NCI-H2171 (cell line): ENCODE measurements at places on chromosomes 2 and 18.

DNA sequence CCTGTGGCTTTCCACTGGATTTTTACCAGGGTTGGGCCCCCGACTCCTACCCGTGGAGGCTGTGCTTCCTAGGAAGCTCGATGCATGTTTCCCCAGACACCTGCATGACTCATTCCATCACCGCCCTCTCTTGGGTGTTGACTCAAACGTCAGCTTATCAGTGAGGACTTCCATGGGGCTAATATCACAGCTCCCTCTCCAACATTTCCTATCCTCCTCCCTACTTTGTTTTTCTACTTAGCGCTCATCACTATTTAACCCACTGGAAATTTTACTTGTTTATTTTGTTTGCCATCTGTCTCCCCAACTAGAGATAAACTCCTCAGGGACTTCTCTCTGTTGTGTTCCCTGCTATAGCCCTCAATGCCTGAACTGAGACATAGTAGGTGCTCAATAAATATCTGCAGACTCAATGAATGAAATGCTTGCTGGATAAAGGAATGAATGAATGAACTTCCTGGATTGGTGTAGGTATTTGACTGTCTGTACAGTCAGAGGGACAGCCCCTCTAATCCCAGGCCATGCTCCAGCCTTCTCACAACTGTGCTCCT lies 89.7 kb upstream of the MSH2 start:
- peak; percentile 20 for DNase-seq

DNA sequence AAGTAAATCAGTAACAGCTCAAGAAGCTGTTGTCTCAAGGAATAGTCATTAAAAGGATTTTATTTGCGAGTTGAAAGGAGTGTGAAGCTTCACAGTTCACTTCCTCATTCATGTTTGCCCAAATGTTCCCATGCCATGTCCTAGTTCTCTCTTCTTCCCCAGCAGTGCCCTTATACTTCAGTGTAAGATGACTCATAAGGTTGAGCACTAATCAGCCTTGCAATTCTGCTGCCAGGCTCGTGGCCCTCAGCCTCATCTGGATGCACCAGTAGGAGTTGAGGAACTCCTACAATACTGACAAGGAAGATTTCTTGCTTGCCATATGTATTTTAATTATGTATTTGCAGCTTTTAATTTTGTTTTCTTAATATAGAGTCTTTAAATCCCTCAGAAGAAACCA lies 1980.4 kb downstream of the SUCLG1 start:
- DNase-seq: no peak

- no peak for DNase-seq
Measured at GRCh38 chr2:130822766-130823165, 13.9 kb upstream of the ARHGEF4 start.

- DNase-seq: no peak
Measured at GRCh38 chr18:22322243-22322691, 95.4 kb downstream of the CTAGE1 start.

DNA sequence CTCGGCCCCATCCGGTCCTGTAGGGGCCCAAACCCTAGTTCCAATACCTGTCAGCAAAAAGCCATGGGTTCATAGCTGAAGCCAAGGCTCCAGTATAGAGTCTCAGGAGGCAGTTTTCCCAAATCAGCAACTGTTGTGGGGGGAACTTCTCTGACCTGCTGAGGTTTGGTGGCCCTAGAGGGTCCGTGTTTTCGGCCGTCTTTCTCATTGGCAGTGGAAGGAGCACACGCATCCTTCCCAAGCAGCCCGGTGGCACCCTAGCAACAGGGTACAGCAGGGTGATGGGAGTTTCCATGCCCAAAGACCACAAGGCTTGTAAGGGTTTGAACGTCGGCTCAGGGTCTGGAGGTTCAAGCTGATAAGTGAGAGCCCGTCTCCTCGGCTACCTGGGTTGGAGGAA lies 6.6 kb downstream of the FOSL2 start:
- no peak for DNase-seq

DNA sequence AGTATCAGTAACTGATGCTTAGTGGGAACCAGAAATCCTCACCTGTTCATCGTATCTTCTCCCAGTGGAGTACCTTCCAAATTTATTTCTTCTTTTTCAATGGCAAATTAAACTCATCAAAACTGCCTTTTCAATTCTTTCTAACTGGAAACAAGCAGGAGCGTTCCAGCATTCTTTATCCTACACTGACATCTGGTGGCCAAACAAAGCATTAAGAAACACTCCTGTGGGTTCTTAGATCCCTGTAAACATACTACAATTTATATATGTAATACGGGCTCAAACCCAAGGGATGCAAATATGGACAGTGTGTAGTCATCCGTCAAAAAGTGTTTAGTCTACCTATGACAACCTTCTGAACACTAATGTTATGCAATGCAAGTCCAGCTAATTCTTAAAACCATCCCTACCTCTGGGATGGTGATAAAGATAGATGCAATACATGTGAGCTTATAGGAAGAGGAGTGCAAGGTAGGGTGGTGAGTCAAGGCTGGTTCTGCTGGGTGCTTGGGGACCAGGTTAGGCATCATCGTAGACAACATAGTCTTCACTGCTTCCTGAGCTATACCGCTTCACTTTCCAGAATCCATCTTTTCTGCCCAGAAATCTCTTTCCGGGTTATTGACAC lies 375.0 kb downstream of the CTNNA2 start:
- DNase-seq: no peak

- no peak for DNase-seq
Measured at GRCh38 chr2:128358941-128359731, 40.5 kb upstream of the HS6ST1 start.

GRCh38 chr2:16253291-16253690 lies 312.9 kb downstream of the MYCN start:
- DNase-seq: no peak

- DNase-seq: no peak
Measured at GRCh38 chr2:65112633-65113032, 17.3 kb downstream of the RAB1A start.

- DNase-seq: no peak
Measured at GRCh38 chr18:8681196-8681595, 24.2 kb upstream of the MTCL1 start.

GRCh38 chr18:38933910-38934510 lies 1368.4 kb upstream of the CELF4 start:
- no peak for DNase-seq

- DNase-seq: no peak
Measured at GRCh38 chr2:218047536-218048225, 21.4 kb upstream of the RUFY4 start.

DNA sequence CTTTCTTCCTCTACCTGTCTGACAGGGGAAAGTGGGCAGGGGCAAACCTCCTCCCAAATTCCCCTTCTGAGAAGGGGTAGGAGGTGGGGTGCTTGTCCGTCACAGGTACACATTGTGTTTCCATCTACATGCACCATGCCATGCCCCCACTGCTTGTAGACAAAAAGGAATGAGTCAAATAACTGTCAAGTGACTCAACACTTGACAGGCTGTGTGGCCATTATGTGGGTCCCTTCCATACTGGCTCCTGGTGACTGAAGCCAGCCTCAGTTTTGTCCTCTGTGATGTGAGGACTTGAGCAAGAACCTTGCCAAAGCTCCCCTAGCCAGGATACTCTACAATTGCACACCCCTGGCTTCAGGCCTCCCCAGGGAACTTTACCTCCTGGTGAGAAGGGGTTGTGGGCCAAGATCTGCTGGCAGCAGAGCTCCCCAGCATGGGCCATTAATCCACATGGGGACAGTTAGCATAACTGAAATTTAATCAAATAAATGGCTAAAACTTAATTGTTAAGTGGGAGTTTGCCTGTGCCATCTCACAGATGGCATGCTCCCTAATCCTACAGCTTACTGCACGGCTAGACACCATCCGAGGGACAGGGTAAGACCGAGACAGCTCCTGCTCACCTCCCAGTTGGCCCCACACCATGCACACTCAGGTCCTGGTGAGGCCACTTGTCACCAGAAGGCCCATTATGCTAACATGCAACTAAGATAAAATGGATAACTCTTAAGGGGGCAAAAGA lies 140.2 kb downstream of the BCL11A start:
- DNase-seq: no peak

GRCh38 chr18:13513021-13513420 lies 213.3 kb downstream of the FAM210A start:
- peak; percentile 7 for DNase-seq

- no peak for DNase-seq
Measured at GRCh38 chr2:136081582-136082210, 36.3 kb downstream of the CXCR4 start.

GRCh38 chr2:18903750-18904149 lies 314.4 kb upstream of the NT5C1B start:
- no peak for DNase-seq

GRCh38 chr2:230459216-230459615 lies 43.2 kb downstream of the SP100 start:
- no peak for DNase-seq

GRCh38 chr2:8392098-8392866 lies 289.6 kb upstream of the ID2 start:
- DNase-seq: no peak

DNA sequence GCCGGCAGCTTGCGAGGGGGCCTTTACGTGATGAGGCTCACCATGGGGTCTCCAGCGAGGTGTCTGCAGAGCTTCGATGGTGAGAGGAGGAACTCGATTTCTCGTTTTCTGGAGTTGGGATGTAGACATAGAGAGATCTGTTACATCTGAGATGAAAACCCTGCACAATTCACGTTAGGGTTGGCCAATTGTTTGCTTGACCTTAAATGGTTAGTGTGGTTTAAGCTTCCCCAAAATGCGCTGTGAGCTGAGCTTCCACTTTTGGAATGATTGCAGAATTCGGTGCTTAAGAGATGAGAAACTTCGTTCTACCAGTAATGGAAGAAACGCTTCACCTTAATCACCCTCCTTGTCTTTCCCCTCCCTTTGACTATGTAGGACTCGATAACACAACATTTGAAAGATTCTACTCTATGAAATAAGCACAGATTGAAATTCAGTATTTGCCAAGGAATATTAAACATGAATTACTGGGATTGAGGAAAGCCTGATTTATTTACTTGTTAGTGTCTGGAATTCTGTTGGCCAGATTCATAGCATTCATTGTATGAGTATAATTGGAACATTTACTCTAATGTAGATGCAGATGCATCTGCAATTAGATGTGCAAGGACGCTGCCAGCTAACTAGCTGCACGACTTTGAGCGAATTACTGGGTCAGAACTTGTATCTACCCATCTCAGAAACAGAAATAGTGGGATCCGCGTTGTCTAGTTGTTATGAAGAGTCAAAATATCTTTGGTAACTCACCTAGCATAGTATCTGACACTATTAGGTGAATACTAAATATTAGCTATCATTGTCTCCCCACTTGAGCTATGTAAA lies 1.6 kb upstream of the KLF7 start:
- DNase-seq: peak; percentile 55

GRCh38 chr18:76460482-76460881 lies 34.6 kb downstream of the ZNF516 start:
- DNase-seq: no peak

DNA sequence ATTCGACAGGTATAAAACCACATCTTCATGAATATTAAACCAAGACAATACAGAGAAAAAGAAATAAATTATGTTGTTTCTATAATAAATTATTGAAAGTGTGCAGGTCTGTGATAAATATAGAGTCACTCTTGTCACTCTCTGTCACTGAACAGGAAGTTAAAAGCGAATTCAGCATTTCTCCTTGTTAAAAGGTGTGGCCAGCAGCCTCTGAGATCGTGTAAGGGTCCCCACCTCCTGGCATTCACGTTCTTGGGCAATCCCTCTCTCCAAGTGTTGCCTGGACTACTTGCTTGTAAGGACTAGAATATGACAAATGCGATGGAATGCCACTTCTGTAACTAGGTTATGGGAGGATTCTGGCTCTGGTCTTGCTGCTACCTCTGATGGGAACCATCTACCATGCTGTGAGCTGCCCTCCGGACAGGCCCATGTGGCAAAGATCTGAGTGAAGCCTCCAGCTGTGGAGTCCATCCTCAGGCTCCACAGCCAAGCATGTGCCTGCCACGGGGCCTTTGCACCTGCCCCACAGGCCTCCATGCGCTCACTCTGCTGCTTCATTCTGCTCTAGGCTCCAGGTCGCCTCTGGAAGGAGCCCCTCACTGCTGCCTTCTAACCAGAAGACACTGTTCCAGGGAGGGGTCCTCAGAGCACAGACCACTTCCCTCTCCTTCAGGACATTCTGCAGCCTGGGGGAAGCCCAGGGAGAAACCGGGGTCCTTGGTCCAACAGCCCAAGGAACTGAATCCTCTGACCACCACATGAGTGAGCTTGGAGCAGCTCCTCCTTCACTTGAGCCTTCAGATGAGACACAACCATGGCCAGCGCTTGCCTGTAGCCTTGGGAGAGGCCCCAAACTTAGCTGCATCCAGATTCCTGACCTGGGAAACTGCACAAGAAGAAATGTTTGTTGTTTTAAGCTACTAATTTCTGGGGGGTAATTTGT lies 202.9 kb upstream of the HDAC4 start:
- DNase-seq: no peak

- DNase-seq: no peak
Measured at GRCh38 chr2:42964439-42965083, 172.2 kb upstream of the HAAO start.

- no peak for DNase-seq
Measured at GRCh38 chr2:143680885-143681405, 551.7 kb downstream of the ARHGAP15 start.

GRCh38 chr18:54127759-54128378 lies 96.6 kb downstream of the MBD2 start:
- DNase-seq: peak; percentile 17

DNA sequence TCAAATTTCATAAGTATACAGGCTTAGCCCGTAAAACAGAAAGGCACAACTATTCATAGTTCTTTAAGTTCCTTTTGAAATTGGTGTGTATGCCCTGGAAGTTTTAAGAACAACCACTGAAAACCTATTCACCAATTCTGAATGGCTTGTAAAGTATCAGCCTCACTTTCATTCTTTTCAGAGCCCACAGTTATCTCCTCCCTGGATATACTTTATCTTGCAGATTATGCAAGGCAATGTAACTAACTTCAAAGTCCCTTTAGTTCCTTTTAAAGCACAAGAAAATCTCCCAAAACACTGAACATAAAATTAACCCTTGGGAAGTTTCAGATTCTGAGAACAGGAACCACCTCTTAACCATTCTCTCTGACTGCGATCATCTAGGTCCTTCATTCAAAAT lies 1.1 kb downstream of the STRN start:
- no peak for DNase-seq

- no peak for DNase-seq
Measured at GRCh38 chr2:178152977-178153376, 40.7 kb downstream of the RBM45 start.

GRCh38 chr18:48228301-48228715 lies 180.9 kb downstream of the ZBTB7C start:
- DNase-seq: no peak

GRCh38 chr18:80006724-80007123 lies 18.4 kb upstream of the TXNL4A start:
- no peak for DNase-seq

DNA sequence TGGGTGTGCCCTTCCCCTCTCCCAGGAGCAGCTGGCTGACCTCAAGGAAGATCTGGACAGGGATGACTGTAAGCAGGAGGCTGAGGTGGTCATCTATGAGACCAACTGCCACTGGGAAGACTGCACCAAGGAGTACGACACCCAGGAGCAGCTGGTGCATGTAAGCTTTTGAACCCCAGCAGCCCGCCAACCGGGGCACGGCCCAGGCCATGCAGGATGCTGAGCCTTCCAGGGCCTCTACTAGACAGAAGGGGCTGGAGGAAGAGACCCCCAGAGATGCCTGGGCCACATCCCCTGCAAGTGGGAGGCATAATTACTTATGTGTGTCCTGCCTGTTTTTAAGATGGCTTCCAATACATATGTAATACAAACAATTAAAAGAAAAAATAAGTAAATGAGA lies 239.3 kb downstream of the GLI2 start:
- DNase-seq: no peak

GRCh38 chr2:228164718-228165117 lies 16.8 kb downstream of the SPHKAP start:
- DNase-seq: no peak
